Glomerular endothelial cell (primary cell): ENCODE measurements at places on chromosomes 5 and 9. TPM values are rescaled to one million over a fixed set of nuclear protein-coding genes. Genes with fewer than 3 reads are reported as not detected.

GRCh38 chr5:60594715-60595477, 105.1 kb downstream of the DEPDC1B start:
- no peak for DNase-seq

DNA sequence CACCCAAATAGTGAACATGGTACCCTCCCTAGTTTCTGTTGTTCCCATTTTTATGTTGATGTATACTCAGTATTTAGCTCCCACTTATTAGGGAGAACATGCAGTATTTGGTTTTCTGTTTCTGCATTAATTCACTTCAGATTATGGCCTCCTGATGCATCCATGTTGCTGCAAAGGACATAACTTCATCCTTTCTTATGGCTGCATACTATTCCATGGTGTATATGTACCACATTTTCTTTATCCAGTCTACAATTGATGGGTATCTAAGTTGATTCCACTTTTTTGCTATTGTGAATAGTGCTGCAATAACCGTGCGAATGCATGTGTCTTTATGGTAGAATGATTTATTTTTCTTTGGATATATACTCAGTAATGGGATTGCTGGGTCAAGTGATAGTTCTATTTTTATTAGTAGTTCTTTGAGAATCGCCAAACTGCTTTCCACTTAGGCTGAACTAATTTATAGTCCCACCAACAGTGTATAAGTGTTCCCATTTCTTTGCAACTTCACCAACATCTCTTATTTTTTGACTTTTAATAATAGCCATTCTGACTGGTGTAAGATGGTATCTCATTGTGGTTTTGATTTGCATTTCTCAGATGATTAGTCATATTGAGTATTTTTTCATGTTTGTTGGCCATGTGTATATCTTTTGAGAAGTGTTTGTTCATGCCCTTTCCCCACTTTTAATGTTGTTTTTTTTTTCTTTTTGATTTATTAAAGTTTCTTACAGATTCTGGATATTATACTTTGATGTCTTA, 79.6 kb downstream of the SMIM15 start:
- DNase-seq: no peak

Gene GLRA1
- not detected in 2 replicates for total RNA-seq

Gene LNPEP
- 22.4 and 28.0 TPM in 2 replicates for total RNA-seq

DNA sequence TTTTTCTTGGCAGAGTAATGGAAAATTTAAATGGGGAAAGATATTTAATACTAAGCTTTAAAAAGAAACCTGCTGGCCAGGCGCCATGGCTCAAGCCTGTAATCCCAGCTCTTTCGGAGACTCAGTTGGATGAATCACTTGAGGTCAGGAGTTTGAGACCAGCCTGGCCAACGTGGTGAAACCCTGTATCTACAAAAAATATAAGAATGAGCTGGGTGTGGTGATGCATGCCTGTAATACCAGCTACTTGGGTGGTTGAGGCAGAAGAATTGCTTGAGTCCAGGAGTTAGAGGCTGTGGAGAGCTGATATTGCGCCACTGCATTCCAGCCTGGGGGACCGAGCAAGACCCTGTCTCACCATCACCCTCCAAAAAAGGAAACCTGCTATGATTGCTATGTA, 32.8 kb downstream of the TUT7 start:
- DNase-seq: no peak
